ENCODE measurements at places on chromosomes 11 and 22.

GRCh38 chr22:21816472-21816786 is 51.0 kb downstream of the MAPK1 start:
- DNase-seq = no peak

DNA sequence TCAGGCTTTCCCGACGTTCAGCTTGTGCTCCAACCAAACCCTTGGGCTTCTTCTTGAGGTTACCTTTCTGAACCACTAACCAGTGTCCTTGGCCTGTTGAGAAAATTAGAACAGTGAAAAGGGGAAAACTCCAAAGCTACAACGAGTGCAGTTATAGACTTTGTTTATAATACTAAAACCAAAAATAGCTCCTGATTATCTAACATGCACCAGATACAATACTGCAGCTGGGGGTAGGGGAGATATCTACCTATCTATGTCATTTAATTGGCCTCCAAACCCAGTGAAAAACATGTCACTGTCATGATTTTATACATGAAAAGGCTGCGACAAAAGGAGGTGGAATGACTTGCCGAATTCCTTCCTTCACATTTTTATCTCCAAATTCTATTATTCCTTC is 11.9 kb downstream of the XRRA1 start:
- DNase-seq = no peak

DNA sequence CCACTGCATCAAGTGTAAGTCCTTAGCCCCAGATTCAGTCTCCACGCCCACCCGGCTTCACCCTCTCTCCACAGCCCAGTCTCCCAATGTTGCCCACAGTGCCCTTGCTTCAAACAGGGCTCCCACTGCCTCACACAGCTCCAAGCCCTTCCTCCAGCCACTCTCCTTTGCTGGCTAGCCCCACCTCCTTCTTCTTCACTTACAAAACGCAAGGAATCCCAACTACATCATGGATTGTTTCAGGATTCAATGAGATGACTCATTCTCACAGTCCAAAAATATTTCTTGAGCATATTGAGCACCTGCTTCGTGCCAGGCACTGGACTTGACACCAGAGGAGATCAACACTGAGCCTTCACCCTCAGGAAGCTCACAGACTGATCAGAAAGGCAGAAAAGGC is 533.5 kb downstream of the BUD13 start:
- DNase-seq = no peak

DNA sequence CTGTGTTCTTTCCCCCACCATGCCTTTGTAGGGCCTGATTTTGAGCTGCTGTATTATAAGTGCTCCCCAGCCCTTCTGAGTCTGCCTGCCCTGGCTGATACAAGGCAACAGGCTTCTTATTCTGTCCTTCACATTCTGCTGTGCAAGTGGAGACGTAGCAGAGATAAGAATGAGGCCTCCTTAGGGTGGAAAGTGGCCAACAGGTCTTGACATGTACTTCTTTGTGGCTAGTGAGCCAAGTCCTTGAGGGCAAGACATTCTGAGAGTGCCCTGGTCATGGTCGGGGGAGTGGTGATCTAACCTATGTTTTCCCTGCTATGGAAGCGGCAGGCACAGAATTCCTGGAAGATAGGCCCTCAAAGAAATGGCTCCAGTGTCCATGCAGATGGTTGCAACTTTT is 235.7 kb upstream of the CADM1 start:
- DNase-seq = no peak

- DNase-seq = peak; percentile 77
Observed at GRCh38 chr11:8018484-8019313, 31.6 kb downstream of the EIF3F start.

DNA sequence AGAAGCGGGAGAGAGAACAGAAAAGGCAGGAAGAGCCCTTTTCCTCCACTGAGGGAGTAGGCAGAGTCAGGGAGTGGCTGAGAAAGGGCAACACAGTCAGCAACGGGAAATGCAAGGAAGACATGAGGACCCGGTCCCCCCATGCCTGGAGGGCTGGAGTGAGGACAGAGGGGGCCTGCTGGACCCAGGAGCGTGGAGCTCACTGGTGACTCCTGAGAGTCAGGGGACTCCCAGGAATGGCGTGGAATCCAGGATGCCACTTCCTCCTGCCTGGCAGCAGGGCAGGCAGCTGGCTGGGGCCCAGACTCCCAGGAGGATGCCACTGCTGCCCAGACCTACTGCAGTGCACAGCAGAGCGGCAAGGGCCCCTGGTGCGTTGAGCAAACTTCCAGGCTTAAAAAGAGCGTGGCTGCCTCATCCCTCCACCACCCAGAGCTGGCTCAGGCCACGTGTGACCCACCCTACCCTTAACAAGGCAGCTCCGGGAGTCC is 11.3 kb downstream of the C11orf21 start:
- DNase-seq = no peak

- no peak for DNase-seq
Observed at GRCh38 chr11:24122291-24122690, 374.6 kb upstream of the LUZP2 start.

DNA sequence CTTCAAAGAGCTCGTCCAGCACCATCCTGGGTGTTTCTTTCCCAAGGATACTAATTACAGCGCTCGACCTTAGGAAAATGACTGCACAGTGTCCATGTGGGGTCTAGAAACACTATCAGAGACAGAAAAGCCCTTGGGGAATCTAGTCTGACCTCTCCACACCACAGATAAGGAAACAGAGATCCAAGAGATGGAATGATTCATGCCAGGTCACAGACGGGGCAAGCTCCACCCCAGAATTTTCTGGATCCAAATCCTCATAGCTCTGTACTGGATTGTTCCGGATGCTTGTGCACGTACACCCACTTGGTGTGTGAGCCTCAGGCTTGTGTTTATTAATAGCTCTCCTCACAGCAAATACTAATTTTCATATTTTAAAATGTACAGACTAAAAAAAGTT is 11.3 kb downstream of the ABTB2 start:
- DNase-seq = no peak

DNA sequence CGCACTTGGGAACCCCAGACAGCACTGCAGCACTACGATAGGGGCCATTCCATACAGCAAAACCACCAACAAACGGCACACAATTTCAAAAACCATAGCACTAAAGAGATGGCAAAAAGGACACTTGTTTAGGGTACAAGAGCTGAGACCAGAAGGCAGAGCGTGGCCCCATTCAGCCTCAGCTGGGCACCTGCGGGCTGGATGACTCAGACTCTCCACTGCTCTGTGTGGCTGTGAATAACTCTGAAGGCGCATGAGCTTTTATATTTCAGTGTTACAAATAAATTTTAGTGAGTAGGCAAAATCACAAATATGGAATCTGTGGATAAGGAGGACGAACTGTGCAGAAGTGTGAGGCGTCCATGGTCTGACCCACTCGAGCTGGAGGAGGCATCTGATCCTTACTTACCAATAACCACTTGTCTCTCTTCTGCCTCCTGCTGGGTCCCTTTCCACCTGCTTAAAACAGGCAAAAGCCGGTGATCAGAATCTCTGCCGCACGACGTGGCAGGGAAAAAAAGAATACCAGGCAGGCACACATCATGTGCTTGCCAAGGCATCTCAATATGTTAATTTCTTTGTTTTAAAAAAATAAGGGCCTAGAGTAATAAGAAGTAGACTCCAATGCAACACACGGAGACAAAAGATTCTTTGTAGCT is 325.7 kb downstream of the SHANK2 start:
- DNase-seq = no peak

- peak; percentile 61 for DNase-seq
Observed at GRCh38 chr22:46053563-46054090, 76.7 kb upstream of the WNT7B start.

All from GM13976 (cell line).